ENCODE measurements at places on chromosomes 16 and 17. TPM values are rescaled to one million over a fixed set of nuclear protein-coding genes. Genes with fewer than 3 reads are reported as not detected.
A peak's percentile ranks its signal among the peaks of the same experiment; 100 is the strongest.

Gene PIK3R5
- total RNA-seq, result not detected

GRCh38 chr16:85612191-85612800, 826 bp upstream of the GSE1 start:
- H3K4me3 ChIP-seq, result peak overlapping the region; percentile 88
- peak overlapping the region; percentile 84 for H3K27ac ChIP-seq
- H3K27me3 ChIP-seq, result no peaks in the 10 kb centered on the region
- no peaks in the 10 kb centered on the region for H3K36me3 ChIP-seq
- peaks cover 35% of the 10 kb centered on the region for H3K4me1 ChIP-seq
- peak; percentile 91 for DNase-seq

GRCh38 chr17:38879878-38880665, 10.2 kb downstream of the LASP1 start:
- no peaks in the 10 kb centered on the region for H3K27me3 ChIP-seq
- H3K4me1 ChIP-seq, result peaks cover 84% of the 10 kb centered on the region
- peaks cover 29% of the 10 kb centered on the region for H3K36me3 ChIP-seq
- DNase-seq, result peak; percentile 89

DNA sequence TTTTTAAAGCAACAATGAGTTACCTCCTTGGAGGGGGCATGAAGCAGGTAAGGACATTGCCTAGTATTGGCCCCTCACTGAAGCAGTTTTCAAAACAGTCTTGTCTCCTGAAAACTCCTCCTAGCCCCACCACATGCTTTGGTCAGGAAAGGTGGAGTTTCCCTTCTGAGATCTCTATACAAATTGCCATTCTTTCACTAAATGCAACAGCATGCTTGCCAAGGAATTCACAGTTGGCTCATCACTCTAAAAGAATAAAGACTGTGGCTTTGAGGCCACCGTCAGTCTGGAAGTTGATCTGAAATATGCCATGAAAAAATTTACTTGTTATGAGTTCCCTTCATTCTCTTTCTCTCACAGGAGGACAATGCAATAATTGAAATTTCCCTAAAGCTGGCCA, 4.2 kb downstream of the TTC19 start:
- H3K27ac ChIP-seq, result no peak overlapping the region
- H3K4me3 ChIP-seq, result no peak overlapping the region
- peaks cover 57% of the 10 kb centered on the region for H3K36me3 ChIP-seq

- H3K27me3 ChIP-seq, result no peaks in the 10 kb centered on the region
- no peak overlapping the region for H3K27ac ChIP-seq
- no peaks in the 10 kb centered on the region for H3K4me1 ChIP-seq
These were observed 147.1 kb downstream of the WWOX start for GRCh38 chr16:78246559-78246958.

Data from PC-9 (cell line).